Left hindlimb (tissue), 1 donor: ENCODE measurements at places on chromosomes 5 and 9.
A peak's percentile ranks its signal among the peaks of the same experiment; 100 is the strongest.

DNA sequence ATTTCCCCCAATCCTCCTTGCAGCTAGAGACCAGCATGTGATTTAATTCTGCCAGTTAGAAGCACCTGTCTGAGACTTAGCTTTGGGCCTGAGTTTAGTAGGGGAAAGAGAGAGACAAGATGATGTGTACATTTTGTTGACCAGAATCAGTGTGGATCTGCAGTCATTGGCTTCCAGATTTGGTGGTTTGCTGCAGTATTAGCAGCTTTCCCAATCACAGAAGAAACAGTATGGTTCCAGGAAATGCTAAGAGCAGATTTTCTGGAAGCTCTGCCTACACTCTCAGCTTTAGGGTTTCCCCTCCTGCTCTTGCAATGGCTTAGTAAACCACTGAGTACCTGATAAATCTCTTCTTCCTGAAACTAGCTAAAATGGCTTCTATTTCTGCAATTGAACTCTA lies 48.8 kb upstream of the FREM1 start:
- no peak for DNase-seq

GRCh38 chr5:44257653-44258365 lies 131.4 kb downstream of the FGF10 start:
- DNase-seq = no peak

DNA sequence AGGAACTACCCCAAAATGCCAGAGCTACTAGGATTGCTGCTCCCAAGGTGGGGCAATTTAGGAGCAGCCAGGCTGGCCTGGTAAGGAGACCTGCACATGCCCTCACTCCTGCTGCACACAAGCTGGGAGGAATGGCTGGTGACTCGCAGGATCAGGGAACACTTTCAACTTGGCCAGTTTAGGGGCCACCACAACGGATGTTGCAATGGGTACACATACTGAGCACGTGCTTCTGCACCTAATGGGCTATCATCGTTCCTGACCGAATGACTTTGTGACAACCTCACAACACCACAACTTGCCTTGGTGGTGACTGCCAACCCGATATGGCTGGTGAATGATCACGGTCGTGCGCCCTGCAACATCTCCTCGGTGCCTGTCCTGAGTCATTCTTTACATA lies 172.0 kb downstream of the ROR2 start:
- no peak for DNase-seq

DNA sequence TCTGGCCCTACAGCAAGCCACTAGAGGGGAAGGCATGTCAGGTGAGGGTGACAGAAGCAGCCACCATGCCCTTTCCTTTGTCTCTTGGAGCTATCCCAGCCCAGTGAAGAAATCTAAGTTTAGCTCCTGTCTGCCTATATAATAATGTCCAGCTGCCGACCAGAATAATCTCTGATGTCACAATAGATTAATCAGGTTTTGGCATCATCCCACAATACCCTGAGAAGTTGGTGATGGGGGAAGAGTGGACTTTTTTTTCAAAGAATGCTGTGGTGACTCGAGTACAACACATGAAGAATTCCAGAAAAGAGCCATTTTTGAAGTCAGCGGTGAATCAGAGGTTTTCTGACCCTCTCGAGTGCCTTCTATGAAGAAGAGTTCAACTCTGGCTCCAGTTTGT lies 1.7 kb upstream of the TSLP start:
- DNase-seq = no peak

- no peak for DNase-seq
Measured at GRCh38 chr5:106386287-106386686, 1284.5 kb downstream of the EFNA5 start.

DNA sequence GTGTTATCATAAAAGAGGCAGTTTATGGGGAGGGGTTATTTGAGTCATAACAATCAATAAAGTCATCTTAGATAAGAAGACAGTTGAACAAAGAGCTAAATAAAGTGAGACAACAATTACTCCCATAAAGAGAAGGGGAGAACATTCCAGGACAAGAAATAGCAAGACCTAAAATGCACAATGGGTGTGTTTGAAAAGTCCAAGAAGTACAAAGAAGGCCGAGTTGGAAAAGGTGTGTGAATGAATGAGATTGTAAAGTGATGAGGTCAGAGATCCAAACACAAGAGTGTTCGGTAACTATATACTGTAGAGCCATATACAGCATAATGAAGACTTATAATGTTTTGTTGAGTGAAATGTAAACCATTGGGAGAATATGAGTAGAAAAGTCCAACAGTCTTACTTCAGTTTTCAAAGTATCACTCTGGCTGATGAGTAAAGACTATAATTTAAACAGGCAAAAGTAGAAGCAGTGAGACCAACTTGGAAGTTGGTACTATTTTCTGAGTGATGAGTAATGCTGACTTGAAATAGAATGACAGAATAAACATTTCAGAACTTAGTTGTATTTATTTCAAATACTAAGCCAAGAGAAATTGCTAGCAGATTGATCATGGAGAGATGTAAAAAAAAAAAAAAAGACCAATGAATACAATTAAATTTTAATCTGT lies 868.7 kb upstream of the CDH9 start:
- DNase-seq = no peak

DNA sequence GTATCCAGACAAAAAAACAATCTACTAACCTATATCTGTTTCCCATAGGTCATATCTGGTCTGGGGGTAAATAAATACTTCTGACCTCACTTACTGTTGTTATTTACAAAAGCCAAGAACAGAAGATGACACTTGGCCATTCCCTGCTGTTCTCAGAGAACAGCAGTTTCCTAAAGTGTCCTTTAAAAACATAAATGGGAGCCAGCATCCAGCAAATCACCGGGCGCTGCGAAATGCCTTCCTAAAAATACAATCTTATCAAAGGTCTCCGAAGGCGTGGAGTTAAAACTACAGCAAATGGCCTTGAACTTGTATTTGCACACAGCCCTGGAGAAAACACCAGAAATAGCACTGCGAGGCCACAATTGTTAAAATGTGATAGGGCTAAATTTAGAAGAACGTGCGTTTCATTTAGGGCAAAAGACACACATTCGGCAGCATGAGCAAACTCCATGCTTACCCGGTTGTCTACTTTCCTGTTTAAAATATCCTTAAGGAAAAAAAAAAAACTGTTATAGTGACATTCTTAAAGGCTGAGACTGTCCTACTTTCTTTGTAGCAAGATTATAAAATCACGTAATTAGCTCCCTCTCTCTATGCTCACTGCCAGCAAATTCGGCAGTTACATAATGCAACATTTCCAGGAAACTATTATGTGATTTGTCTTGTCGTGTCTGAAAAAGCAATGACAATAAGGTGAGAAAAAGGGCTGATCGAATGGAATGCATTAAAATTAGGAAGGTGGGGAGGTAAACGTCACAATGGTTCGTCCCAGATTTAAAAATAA lies 1.5 kb downstream of the NFIL3 start:
- DNase-seq = no peak

GRCh38 chr9:136228107-136228875 lies 17.3 kb downstream of the QSOX2 start:
- DNase-seq = no peak

- DNase-seq = no peak
Measured at GRCh38 chr9:95250462-95251221, 66.9 kb downstream of the FANCC start.

DNA sequence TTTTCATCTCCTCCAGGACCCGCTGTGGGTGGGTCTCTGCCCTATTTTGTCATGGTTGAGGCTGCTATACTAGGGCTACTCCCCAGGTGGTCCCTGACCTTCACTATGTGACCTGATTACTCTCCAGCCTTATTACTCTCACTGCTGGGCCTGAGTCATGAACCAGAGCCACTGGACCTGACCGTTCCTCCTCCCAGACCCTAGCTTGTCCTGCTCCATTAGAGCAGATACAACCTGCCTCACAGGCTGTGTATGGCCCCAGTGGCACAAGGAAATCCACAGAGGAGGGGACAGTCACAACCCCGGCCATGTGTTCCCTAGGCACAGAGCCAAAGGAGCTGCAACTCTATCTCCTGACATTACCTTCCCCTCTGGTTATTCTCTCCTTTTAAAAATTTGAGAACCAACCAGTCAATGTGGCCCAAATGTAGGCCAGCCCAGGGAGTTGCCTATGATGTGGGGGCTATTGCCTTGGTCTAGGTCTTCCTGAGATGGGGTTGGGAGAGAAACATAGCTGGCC lies 96.0 kb upstream of the FSTL4 start:
- no peak for DNase-seq

- DNase-seq = no peak
Measured at GRCh38 chr5:74460694-74461093, 179.8 kb downstream of the ENC1 start.

- DNase-seq = peak; percentile 55
Measured at GRCh38 chr9:109780453-109781033, 545 bp downstream of the PALM2AKAP2 start.

DNA sequence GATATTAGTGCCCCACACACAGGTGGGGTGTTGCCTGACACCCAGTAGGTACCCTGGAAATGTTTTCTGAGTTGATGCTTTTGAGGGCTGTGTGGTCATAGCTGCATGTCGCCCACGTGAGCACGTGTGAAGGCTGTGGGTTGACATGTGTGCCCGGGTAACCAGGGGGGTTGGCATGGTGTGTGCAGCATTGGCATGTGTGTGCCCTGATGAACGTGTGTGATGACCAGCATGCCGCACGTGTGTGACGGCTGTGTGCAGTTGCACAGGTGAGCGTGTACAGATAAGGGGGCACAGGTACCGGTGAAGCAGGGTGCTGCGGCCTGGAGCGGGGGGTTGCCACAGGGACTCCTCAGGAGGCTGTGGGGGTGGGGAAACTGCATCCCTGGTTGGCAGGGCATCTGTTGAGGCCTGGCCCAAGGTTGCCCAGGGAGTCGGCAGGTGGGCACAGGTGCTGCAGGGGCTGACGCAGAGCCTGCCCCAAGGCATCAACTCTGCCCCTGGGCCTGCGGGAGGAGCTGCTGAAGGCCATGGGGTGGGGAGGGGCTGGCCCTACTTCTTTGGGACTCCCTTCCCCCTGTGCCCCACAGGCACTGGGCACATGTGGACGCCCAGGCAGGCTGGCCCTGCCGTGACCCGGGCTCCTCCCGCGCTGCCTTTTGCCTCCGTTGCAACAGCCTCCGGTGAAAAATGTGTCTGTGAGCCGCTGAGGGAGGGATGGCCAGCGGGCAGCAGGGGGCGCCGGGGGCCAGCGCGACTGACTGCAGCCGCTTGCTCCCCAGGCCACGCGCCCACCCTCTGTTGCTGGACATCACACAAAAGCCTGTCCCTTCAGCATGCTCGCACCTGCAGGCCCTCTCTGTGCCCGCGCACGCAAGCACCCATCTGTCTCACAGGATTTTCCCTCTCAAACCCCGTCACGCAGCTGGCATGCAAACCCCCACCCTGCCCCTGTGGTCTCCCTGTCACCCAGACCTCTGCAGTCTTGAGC lies 2.2 kb downstream of the UNC5A start:
- no peak for DNase-seq
